Activated T-helper 1 cell treated with Interleukin-2 at 50 U/mL for 16 hours (primary cell): ENCODE measurements at places on chromosomes 5 and 9.

- DNase-seq = peak; percentile 73
Observed at GRCh38 chr5:139968547-139969261, 74.4 kb downstream of the NRG2 start.

GRCh38 chr9:5269249-5269715 lies 35.2 kb downstream of the RLN2 start:
- DNase-seq = no peak

- DNase-seq = no peak
Observed at GRCh38 chr5:165906871-165907270, 2384.6 kb upstream of the WWC1 start.

- DNase-seq = no peak
Observed at GRCh38 chr9:126989847-126990842, 75.6 kb downstream of the RALGPS1 start.

DNA sequence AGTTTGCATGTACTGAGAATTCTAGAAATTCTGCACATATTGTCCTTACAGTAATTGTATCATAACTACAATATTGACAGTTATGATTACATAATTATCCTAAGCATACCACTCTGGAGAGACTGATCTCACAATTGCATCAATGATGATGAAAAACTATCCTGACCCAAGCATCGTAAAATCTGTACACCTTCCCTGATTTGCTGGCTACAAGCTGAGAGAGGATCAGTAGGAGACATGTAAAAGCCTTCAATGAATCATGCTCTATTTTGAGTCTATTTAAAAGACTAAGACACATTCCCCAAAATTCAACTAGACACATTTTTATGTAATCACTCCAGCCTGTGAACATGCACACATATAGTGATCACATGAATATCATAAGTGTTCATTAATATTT lies 1833.8 kb downstream of the EFNA5 start:
- DNase-seq = no peak

GRCh38 chr9:26669701-26670670 lies 222.6 kb downstream of the CAAP1 start:
- no peak for DNase-seq

GRCh38 chr9:78479441-78479840 lies 182.5 kb downstream of the PSAT1 start:
- DNase-seq = no peak

DNA sequence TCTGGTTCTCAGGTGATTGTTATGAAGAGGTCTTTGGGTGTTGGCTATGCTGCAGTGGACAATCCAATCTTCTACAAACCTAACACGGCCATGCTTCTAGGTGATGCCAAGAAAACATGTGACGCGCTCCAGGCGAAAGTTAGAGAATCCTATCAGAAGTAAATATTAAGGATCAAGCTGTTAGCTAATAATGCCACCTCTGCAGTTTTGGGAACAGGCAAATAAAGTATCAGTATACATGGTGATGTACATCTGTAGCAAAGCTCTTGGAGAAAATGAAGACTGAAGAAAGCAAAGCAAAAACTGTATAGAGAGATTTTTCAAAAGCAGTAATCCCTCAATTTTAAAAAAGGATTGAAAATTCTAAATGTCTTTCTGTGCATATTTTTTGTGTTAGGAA lies 101.3 kb downstream of the NNT start:
- DNase-seq = no peak

GRCh38 chr9:112848316-112849151 lies 42.1 kb downstream of the SLC46A2 start:
- no peak for DNase-seq

DNA sequence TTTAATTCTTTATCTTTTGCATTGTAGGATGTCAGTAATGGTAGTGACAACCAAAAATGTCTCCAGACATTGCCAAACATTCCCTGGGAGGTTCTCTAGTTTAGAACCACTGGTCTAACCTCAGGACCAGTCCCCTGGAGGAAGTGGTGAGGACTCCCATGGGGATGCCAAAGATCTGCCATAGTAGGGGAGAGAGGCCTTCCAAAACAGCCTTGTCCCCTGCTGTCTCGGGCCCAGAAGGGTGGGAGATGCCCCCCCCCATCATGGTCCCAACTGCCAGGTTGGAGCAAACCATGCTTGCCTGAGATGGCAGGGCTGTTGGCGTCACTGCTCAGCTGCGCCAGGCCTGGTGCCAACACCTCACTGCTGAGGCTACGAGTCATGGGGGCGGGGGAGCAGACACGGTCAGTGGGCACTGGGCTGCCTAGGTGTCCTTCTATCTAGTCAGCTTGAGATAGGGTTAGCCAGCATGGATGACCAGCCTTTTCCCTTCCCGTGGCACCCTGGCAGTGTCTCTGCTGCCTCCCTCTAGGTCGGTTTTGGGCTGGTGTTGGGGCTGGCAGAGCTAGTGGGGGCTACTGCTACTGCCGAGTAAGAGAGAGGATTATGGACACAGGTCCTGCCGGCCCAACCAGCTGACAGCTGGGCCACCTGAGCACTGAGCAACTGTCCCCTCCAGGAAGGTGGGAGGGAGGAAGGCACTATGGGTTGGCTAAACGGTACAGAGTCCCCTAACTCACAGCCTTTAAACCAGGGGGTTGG lies 8.3 kb upstream of the CXXC5 start:
- no peak for DNase-seq

- DNase-seq = no peak
Observed at GRCh38 chr5:171657473-171657872, 128.1 kb upstream of the SMIM23 start.

DNA sequence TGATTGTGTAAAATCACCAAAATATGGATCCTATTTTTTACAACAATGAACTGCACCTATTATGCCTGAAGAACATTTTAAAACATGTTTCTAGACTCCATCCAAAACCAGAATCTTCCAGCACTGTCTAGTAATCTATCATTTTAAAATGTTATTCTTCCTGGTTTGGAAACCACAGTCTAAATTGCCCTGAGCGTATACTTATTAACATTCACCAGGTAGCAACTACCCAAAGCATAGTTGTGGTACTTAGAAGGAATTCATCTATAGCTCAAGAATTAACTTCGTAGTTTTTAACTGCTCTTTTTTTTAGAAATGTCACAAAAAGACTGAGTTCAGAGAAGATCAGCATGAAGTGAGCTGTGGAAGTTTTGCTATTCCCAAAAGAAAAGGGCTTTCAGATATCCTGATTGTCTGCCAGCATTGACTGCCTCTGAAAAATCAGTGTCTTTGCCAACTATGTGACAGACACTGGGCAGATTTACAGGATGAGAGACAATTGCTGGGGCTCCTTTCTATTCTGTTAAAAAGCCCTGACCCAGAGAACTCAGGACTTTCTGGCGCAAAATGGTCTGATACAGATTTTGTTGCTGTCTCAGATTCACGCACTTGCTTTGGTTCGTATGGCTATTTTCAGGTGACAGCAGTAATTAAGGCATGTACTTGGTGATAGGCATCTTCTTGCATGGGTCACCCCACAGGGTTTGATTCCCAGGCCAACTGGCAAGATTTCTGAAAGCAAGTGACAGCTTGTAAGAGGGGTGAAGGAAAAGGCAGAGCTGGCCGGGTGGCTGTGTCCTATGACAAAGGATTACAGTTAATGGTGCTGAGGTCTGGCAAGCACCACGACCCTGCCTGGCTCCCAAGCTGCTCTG lies 152.5 kb upstream of the RAI14 start:
- no peak for DNase-seq

- no peak for DNase-seq
Observed at GRCh38 chr9:26723486-26723885, 169.1 kb downstream of the CAAP1 start.

DNA sequence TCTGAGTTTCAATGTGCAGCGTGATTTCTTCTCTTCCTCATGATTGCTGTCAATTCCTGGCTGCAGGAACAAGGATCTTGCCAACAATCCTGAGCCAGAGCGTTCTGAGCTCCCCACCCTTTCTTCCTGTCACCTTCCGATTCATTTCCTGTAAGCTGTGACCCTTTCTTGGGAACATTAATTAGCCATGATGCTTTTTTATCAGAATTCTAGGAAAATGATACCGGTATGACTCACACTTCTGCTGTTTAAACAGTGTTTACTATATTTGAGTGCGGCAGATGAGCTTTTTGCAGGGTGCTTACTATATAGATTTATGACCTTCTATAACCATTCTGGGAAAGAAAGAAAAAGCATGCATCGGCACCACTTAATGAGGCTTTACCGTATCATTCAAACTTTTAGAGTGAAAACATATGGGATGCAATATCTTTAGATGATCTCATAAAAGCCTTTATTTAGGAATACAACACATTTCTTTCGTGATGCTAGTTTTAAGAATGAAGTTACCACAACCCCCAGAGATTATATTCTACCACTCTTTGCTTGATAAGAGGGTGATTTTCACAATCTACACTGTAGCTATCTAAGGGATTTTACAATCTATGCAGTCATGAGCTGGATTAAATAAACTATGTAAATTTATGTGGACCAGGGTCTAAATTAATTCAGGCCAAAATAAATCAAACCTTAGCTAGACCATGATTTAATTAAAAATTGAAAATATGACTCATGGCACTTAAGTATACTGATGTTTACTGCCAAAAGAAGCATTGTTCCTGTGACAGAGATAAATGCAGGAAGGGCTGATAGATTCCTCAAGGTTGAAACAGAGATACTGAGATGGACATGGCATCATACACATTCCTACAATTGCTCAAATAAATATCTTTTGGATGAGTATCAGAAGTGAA lies 38.0 kb upstream of the OSMR start:
- no peak for DNase-seq

DNA sequence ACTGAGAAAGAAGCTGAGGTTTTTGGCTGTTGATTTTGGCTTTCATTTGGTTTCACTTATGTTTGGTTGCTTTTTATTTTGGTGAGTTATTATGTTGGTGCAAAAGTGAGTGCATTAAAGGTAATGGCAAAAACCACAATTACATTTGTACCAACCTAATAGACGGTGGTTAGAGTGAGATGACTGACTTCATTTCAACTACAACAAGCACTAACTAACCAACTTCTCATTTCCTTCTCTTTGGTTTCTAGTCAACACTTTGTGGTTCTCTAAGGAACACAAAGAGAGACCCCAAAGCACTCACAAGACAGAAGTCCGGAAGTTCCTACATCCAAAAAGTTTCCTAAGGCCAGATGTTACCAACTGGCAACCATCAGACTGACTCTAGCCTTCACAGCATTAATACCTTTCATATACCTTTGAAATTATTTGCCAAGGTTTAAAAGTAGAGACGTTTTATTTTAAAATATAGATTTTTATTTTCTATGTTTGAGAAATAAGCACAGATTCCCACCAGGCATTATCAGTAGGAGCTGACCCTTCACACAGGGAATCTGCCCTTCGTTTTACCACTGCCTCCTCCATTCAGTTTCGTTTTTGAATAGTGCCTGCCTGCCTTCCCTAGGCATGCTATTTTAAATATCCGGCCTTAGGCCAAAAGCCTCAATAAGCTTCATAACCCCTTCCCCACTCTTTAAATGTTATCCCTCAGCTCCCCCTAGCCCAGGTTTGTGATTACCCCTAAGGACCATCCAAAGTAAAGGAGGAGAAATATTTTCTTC lies 301.1 kb upstream of the PTGER4 start:
- DNase-seq = no peak

DNA sequence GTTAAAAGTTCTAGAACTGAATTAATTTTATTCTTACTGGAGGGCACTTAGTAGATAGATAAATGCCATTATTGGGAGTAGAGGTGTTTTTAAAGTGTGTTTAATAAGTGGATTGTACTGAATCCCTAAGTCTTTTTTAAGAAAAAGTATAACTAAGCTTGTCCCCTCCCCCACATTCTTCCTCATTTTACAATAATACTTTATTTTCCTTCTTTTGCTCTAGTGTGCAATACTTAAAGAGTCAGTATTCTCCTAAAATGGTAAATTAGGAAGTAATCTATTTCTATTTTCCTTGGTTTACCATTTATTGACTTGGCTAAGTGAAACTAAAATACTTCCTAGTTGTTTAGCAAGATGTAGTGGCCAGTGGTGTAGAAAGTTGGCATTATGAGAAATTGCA lies 11.6 kb downstream of the UBLCP1 start:
- DNase-seq = no peak

DNA sequence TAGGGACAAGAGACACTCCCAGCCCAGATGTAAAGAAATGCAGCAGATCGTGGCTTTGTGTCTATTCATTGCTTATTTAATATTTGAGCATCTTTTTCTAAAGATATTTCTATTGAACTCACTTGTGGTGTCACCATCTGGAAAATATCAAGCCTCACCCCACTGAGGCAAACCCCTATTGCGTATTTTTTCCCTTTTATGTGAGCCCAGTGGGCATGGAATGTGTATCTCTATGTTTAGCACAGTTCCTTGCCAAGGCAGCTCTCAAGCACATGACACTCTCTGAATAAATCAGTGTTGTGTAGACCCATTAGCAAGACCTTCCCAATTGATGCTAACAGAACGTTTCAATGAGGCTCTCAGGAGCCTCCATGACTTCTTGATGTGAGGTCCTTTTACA lies 81.6 kb downstream of the TMEM174 start:
- no peak for DNase-seq

- no peak for DNase-seq
Observed at GRCh38 chr9:129437626-129438323, 183.1 kb downstream of the C9orf50 start.

- DNase-seq = no peak
Observed at GRCh38 chr9:126859111-126859510, 1.3 kb upstream of the ZBTB34 start.

GRCh38 chr5:43150748-43151147 lies 30.0 kb downstream of the ZNF131 start:
- no peak for DNase-seq

DNA sequence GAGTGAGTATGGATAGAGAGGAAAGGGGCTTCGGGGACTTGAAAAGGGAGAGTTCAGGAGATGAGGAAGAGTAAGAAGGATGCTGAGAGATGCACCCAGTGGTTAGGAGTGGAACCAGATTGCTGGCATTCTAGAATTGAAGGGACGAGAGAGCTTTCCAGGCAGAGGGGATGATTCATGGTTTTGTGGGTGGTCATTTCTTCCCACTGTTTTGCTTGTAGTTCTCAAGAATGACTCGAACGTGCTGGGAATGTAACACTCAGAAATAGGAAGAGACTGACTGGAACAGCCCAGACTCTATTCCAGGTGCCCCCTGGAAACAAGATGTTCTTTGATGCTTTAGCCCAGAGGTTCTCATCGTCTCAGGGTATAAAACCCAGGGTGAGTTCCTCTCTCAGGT lies 294.2 kb downstream of the ICE1 start:
- no peak for DNase-seq

- no peak for DNase-seq
Observed at GRCh38 chr9:7844242-7844641, 44.7 kb upstream of the DMAC1 start.

- DNase-seq = no peak
Observed at GRCh38 chr5:62190173-62190572, 115.8 kb upstream of the KIF2A start.

DNA sequence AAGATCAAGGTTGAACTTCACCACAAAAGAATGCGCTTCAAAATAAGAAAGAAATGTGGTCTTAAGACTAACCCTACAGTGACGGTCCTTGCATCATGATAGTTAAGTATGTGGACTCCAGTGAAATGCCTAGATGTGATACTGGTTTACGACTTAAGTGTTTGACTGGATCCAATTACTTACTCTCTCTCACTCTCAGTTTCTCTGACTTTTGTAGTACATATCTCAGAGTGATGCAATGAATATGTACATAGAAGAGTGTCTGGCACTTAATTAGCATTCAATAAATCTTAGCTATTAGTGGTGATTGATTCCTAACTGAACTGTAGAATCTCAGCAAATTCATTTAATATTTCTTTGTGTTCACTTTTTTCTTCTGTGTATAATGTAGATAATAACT lies 411.7 kb upstream of the ITGA1 start:
- no peak for DNase-seq
